Tibial nerve (tissue), 4 donors: ENCODE measurements at places on chromosomes 5 and 9.

GRCh38 chr5:102700916-102701315, 54.2 kb upstream of the PAM start:
- DNase-seq: no peak

DNA sequence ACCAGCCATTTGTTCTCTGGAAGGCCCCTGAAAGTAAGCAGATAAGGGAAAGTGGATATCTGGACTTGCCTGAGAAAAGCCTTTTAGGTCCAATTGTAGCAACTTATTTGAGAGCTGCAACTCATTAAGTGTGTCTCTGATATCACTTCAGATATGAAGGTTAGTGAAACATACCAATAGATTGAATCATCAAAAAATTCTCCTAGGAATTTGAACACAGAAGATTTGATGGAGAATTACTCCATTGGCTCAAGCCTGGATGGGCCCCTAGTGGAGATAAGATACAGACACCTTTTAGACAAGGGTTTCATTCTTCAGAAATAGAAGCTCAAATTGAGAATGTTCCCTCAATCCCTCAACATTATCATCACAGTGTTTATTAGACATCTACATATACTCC, 356.7 kb downstream of the NDUFS4 start:
- DNase-seq: no peak

DNA sequence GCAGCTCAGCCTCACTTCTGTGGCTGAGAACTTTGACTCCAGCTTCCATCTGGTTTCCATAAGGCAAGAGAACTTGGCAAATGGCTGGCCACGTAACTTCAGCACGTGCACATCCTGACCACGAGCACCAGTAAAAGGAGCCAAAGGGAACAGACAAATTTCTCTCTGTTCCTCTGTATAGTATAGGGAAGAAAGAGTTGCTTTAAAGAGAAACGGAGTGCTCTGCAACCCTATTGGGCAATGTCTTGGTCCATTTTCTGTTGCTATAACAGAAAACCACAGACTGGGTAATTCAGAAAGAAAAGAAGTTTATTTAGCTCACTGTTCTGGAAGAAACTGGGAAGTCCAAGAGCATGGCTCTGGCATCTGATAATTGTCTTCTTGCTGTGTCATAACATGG, 558.7 kb downstream of the ACTL7B start:
- peak; percentile 74 for DNase-seq

- no peak for DNase-seq
Observed at GRCh38 chr9:109447329-109448076, 50.6 kb downstream of the PTPN3 start.

DNA sequence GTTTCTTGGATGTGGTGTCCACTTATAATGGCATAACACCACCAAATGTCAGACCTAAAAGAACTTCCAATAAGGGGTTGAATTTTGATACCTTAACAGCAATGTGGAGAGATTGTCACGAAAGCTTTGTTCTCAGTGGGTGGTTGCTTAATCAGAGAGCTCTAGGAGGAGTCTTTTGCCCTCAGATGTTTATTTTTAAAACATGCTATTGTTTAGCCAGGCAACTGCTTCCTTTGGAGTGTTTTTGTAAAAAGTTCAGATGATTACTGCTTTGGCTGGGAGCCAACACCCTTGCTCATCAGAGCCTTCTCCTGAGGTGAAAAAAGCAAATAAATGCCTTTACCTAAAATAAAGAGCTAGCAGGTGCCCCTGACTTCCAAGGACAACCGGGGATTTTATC, 65.0 kb downstream of the SLC1A1 start:
- DNase-seq: no peak

GRCh38 chr5:173306695-173307094, 21.5 kb downstream of the STC2 start:
- no peak for DNase-seq

GRCh38 chr5:178381921-178382695, 149.5 kb upstream of the PHYKPL start:
- DNase-seq: no peak

DNA sequence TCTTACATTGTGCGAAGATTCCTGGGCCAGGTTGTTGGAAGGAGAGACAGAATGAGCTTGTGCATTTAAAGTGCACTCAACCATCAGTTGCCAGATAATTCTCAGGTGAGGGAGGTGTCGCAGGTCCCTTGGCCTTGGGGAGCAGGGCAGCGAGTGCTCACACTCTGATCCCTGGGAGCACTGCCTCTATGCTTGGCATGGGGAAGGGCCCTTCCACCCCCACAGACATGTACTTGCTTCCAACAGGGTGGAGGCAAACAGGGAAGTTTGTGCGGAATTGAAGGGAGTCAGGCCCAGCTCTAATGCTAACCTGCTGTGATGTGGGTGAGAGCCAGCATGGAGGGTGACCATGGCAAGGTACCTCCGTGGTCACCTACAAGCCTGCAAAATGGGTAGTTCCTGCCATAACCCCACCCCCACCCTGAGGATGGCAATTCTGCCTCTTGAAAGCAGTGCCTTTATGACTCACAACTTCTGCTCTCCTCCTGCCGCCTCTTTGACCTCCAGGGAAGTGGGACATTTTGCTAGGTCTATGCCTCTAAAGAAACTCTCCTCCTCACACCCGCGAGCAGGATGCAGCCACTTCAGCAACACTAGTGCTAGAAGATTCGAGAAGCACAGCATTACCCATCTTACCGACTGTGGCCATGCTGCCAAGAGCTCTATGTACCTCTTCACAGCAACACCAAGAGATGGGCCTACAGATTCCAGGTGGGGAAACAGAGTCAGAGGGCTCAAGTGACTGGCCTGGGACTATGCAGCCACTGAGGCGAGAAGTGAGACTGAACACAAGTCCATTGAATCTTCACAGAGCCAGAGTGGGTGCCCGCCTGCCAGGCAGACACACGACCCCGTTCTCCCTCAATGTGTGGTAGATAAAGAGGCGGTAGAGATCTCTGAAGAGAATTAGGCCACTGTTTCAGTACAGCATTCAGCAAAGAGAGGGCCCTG, 22.1 kb upstream of the SLC25A51 start:
- no peak for DNase-seq

DNA sequence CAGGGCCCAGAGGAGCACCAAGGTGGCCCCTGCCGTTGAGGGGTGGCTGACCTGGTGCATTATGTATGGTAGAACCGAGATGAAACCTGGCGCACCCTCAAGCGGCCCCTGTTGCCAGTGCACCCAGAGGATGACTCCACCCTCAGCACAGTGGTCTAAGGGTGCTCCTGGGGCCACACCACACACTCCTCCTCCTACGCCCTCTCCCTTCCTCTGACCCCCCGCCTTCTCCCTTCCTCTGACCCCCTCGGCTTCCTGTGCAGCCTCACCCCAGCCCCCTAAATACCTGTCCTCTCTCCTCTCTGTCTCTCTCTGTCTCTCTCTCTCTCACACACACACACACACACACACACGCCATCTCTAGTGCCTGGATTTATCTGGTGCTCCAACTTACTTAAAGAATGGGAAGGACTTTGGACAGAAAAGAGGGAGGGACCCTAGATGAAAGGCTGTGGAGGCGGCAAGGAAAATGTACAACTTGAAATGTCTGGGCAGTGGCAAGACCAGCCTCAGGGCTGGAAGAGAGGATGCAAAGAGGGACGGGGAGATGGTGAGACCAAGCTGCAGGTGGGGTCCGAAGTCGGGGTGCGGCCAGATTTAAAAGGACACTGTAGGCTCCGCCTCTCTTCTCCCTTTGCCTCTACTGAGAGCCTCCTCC, 18.2 kb upstream of the SLC30A5 start:
- no peak for DNase-seq

- no peak for DNase-seq
Observed at GRCh38 chr5:143495821-143496275, 92.4 kb upstream of the NR3C1 start.
